Activated effector memory CD4-positive, alpha-beta T cell treated with anti-CD3 and anti-CD28 coated beads, Interleukin-2, amount 50 U/mL, for 16 hours (primary cell): ENCODE measurements at places on chromosomes 5 and 9.

DNA sequence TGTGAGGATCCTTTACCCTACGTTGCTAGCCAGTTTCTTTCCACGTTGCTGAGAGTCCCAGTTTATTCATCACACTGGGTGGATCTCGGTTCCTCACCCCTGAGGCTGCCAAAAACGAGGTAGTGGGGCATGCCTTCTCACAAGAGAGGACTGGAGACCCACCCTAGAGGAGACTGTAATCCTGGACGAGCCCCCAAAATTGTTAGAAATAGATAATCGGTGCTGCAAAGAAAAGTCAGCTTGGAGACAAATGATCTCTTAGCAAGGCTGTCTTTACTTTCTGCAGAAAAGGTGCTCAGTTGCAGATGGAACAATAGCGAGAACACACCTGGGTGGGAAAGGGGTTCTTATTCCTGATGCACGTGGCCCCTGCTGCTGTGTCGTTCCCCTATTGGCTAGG is 101.8 kb downstream of the TMEM167A start:
- DNase-seq: no peak

DNA sequence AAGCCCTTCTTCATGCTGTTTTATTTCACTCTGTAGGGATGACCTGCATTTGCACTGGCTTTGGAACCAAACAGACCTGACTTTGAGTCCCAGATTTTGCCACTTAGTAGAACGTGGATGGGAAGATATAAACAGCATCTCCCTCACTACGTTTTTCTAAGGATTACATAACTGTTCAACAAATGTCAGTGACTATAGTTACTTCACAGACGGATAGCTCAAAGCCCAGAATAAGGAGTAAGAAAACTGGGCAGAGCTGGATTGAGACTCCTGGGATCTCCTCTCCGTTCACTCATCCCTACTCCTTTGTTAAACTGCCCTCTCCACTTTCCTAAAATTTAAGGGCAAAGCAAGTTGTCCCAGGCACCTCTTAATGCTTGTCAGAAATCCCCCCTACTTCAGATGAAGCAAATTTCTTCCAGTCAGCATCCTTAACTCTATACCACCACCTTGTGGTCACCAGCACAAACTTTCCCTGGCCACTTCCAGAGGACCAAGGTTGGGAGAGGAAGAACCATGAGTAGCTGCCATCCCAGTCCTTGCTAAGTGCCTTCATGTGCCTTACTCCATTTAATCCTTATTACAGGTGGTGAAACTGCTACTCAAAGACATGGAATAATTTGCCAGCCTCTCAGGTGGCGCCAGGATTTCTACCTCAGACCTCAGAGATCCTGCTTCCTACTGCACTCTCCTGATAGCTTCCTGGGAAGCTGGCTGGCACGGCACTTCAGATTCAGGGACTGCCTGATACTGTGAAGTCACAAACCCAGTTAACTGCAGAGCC is 38.4 kb downstream of the EGR1 start:
- no peak for DNase-seq

GRCh38 chr5:180645274-180646204 is 3.9 kb downstream of the FLT4 start:
- peak; percentile 36 for DNase-seq

DNA sequence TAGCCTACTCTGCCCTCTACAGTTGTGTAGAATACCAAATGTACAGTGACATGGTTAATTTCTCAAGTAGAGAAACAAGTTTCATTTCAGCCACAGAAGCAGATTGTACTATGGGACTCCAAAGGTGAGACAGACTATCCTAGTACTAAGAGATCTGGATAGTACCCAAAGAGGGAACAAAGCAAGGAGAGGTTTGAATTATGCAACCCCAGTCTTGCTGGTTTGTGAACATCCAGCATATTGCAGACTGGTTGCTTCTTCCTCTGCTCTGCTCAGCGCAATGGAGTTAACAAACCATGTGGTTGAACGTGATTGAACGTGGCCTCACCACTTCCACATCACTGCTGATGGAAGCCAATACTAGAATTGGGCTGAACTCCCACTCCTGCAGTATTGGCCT is 43.3 kb upstream of the ALDOB start:
- DNase-seq: no peak

GRCh38 chr5:132779961-132780360 is 2.9 kb upstream of the SEPTIN8 start:
- DNase-seq: peak; percentile 4
